ENCODE measurements at places on chromosomes 3 and 15.
A peak's percentile ranks its signal among the peaks of the same experiment; 100 is the strongest.

GRCh38 chr15:59394166-59394661, 21.5 kb upstream of the MYO1E start:
- DNase-seq, result no peak

GRCh38 chr3:25000971-25001591, 427.0 kb upstream of the RARB start:
- no peak for DNase-seq

GRCh38 chr15:49843725-49844124, 222.9 kb downstream of the DTWD1 start:
- no peak for DNase-seq

GRCh38 chr15:31500766-31501449, 174.3 kb downstream of the KLF13 start:
- peak; percentile 59 for DNase-seq

- DNase-seq, result no peak
These were observed 23.3 kb downstream of the LYSMD2 start for GRCh38 chr15:51714162-51714561.

GRCh38 chr15:33746203-33746602, 222.1 kb upstream of the CHRM5 start:
- DNase-seq, result no peak

GRCh38 chr15:90376789-90377188, 11.3 kb upstream of the IQGAP1 start:
- DNase-seq, result no peak

DNA sequence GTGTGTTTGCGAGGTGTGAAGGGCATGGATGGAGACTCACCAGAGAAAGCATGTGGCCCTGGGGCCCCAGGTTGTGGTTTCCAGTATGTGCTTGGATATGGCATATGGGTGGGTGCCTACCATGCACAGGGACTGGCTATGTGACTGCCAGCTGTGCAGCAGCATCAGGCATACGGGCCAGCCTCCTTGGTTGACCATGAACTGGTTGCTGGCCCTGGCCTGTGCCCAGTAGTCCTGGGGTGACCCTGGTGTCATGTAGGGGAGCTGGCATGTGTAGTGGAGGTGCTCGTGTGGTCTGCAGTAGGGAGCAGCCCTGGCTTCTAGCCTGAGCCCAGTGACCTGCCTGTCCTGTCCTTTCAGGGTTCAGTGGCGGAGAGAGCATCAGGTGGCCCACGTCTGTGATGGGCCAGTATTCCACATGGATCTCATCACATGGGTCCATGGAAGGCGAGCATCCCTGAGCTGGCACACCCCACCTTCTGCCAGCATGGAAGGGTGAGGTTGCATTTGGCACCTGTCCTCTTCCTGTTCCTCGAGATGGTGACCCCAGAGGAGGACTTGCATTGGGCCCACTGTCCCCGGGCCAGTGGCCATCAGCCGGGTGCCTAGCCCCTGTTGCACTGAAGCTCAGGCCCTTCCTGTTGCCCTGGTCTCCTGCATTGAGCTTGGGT, 228.9 kb downstream of the SNRPN start:
- DNase-seq, result no peak

- no peak for DNase-seq
These were observed 140.4 kb downstream of the SNRPN start for GRCh38 chr15:25095179-25095578.

- peak; percentile 69 for DNase-seq
These were observed 545 bp upstream of the RFX7 start for GRCh38 chr15:56244038-56244810.

DNA sequence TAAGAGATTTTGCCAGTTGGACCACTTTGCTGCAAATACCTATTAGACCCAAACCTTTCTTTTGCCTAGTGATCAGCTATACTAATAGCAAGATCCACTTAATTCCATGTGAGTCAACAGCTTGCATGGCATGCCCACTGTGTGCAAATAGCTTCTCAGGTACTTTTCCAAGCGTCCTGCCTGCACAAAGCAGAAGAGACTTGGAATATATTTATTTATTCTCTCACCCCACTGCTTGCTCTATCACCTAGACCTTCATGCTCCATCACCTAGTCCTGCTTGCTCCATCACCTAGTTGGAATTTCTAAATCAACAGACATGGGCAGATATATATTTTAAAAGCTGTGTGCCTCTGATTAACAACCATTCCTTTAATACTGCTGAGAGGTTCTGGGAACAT, 47.6 kb downstream of the MBNL1 start:
- no peak for DNase-seq

DNA sequence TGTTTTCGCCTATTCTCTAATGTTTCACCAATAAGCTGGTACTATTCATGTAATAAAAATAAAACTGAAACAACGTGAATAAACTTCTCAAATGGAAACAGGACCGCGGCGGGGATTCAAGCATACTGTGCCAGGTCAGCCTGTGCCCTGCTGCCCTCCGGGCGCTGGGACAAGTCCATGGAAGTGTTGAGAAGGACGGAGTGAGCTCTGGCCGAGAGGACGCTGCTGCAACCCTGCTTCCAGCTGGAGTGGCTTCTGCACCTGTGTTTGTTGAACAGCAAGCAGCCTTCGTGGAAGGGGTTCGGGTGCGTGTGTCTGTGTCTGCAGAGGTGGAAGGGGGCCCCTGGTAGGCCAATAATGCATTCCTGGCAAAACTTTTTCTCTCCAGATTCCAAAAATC, 50.0 kb upstream of the PCSK6 start:
- DNase-seq, result no peak

GRCh38 chr15:72341361-72341760, 21.4 kb upstream of the CELF6 start:
- DNase-seq, result no peak

DNA sequence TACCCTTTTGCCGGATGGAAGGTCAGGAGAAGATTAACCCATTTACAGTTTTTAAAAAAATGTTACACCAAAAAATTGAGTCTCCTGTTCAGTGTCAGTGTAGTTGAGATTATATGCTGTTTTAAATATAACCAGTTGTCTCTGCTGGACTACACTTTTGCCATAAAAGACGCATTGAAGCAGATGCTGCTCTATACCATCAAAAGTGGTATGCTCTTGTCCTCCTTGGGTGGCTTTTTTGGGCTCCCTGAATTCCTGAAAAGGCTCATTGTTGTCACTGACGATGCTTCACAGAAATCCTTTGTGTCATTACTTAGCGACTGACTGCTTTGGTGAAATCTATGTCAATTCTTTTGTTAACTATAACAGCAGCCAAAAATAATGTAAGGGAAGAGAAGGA, 133.9 kb upstream of the SKOR1 start:
- DNase-seq, result no peak

GRCh38 chr3:139470199-139470598, 6.1 kb downstream of the RBP2 start:
- no peak for DNase-seq

DNA sequence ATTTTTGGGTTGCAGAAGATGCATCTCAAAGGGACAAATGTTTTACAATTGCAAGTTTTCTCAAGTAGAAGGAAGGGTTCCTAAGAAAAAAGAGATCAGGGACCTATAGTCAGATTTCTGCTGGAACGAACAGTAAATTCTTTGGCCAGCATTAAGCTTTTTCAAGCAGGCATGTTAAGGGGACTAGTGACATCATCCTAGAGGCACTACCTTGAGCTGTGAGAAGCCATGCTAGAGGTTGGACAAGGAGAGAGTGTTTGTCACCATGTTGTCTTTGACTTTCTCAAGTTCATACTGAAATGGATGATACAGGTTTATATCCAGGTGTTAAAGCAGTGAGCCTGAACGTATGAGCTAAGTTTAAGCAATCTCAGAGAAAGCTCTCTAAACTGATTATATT, 85.2 kb upstream of the WDR72 start:
- no peak for DNase-seq

GRCh38 chr3:133620066-133620784, 41.5 kb downstream of the TOPBP1 start:
- no peak for DNase-seq

DNA sequence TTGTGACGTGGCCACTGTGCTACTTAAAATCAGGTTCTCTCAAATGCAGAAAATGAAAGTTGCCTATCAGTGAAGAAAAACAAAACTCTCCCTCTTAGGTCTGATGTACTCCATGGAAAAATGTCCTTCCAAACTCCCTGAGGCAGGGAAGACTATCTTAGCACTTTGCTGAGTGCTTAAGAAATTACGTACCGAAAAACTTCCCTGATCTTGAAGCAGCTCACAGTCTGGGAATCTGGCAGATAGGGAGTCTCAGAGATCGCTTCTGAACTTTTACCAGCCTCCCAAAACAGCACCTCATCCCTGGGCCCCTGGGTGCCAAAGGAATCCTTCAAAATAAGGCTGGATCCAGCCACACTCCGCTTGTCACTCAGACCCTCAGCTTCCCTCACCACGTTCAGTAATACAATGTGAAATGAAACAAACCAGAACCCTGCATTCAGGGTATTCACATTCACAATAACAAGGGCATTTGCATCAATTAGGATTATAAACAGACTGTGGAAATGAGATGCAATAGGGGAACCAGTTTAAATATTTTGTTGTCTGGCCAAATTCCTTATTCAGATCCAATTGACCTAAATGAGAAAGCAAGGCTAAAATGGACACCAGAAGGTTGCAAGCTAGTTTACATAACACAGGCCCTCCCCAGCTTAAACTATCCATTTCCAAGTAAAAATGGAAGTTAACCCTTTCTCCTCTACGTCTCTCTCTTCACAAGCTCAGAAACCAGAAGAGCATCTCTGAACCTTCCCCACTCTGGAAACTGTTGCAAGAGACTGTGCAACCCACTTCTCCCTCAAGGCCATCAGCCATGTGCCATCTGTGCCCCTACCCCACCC, 20.9 kb downstream of the OSBPL10 start:
- DNase-seq, result no peak

GRCh38 chr3:36297195-36297594, 83.1 kb upstream of the STAC start:
- DNase-seq, result no peak

DNA sequence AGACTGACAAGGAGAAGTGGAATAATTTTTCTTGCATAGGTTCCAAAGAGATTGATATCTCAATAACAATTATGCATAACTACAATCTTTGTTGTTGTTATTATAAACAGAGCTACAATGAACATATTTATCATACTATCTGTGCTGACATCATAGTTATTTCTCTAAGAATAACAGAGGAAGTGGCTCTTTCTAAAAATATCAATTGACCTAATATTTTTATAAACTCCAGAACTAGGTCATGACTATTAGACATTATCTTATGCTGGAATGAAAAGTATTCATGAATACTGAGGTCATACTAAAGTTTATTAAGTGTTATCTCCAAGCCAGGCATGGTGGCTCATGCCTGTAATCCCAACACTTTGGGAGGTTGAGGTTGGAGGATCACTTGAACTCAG, 114.1 kb downstream of the DCLK3 start:
- DNase-seq, result no peak

- DNase-seq, result no peak
These were observed 22.3 kb downstream of the FANCD2OS start for GRCh38 chr3:10085738-10086137.

GRCh38 chr3:47440131-47440530, 35.6 kb downstream of the SCAP start:
- DNase-seq, result no peak

GRCh38 chr3:6750782-6751181, 110.1 kb upstream of the GRM7 start:
- DNase-seq, result no peak

GRCh38 chr3:124518350-124518749, 211.9 kb upstream of the UMPS start:
- DNase-seq, result no peak

DNA sequence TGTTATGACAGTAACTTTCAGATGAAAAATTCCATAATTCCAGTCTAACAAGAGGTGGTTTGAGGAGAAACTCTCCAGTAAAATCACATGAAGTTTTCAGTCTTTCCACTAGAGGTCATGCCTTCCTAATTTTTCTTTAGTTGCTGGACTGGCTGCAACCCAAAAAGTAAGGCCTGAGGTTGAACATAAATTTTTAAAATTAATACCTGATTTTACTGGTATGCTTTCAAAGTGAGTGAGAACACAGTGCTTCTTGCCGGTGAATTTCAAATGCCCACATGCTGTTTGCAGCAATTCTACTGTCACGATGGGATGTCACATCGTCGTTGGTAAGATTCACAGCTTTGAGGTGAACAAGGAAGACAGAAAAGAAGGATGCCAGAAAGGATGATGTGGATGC, 89.0 kb upstream of the FGF12 start:
- peak; percentile 75 for DNase-seq

- DNase-seq, result no peak
These were observed 158.8 kb upstream of the GPR149 start for GRCh38 chr3:154588831-154589230.

DNA sequence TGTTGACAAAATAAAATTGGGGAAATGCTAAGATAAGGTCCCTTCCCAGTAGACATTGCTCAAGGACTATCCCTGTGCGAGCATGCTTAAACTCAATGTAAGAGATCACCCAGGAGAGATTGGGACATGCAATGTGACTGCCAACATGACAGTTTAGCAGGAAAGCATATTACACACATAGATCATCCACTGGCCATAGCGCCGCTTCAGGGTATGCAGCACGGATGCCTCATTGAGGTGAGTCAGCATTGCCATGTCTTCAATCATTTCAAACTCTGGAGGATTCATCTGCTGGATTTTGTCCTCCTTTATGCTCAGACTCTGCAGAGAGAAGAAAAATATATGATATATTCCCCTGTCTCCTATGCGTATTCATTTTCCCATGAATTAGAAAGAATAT, 8.9 kb downstream of the MYH15 start:
- DNase-seq, result no peak

DNA sequence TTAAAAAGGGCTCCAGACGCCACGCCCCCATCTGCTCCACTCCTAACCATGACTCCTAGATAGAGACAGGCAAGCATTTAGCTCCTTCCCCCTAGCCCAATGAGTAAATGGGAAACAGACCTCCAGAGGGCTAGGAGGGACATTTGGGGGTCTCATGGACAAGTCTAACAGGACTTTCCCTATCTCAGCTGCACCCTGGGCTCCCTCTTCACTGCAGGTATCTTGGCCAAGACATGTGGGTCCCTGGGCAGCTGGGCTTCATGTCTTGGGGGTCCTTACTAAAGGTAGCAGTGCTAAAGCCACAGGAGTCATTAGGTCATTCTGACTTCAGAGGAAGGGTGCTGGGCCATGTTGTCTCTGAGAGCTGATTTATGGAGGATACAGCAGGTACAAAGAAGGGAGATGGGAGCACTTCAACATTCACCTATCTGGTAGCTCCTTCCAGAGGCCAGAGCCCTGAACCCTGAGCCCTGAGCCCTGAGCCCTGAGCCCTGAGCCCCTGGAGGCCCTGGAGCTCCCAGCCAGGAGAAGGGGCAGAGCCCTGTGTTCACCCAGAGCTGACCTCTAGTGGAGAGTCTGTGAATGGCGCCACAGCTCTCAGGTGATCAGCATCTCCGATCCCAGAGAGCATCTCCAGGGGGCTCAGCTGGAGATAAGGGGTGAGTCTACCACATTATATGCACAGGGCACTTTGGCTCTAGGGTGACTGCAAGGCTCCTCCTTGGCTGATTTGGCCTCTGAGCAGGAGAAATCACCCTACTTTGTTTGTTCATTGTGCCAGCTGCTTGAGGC, 40.1 kb upstream of the EPHB1 start:
- DNase-seq, result no peak

DNA sequence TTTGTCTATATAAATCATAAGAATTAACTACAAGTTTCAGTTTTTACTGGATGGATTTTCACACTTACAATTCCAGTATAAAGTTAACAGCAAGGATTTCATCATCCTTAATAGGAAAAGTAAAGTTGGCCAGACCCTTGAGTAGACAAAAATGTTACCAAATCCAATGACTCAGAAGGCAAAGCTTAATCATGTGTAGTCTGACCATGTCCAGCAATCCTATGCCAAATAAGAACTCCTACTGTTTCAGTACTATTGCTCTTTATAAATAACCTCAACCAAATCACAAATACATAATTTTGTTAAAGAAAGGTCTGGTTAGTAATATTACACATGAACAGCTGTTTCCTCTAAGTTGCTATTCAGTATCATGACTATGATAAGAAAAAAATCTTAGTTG, 35.0 kb downstream of the PLOD2 start:
- no peak for DNase-seq

Data from NCI-H774 (cell line).